NCI-H524 treated with DMSO at 0.1 percent for 48 hours (cell line): ENCODE measurements at places on chromosomes 7 and 10.

DNA sequence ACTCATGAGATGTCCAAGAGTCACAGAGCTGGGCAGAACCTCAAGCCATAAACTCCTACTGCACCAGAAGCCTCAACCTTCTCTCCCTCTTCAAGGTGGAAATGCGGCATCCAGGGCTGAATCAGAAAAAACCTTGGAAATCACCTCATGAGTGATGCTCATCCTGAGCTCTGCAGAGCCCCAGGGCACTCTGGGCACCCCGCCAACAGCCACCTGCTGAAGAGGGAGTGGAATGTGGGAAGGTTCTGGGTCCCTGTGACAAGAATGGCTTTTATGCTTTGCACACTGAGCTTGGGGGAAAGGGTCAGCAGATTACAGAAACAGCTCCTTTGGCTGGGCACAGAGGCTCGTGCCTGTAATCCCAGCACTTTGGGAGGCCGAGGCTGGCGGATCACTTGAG lies 18.8 kb downstream of the NUDT1 start:
- DNase-seq: no peak

GRCh38 chr7:92823042-92823441 lies 13.3 kb downstream of the CDK6 start:
- no peak for DNase-seq

GRCh38 chr7:134565643-134566136 lies 16.8 kb downstream of the AKR1B15 start:
- DNase-seq: no peak

GRCh38 chr7:108252177-108252576 lies 122.0 kb upstream of the LAMB4 start:
- DNase-seq: no peak

DNA sequence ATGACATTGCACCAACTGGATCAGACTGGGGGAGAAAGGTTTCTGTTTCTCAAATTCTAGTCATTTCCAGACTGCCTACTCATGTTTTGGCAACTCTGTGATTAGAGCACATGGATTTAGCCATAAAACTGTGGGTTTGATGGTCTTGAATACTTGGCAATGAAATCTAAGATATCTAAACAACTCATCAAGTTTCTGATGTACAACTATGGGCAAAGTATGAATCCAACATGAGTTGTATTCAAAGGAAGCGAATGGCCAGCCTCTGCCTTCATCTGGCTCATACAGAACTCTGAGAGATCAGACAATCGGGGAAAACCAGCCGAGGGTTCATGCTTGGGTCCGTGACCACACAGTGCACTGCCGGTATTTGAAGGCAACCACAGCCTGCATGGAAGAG lies 144.3 kb downstream of the ADAM12 start:
- DNase-seq: no peak

DNA sequence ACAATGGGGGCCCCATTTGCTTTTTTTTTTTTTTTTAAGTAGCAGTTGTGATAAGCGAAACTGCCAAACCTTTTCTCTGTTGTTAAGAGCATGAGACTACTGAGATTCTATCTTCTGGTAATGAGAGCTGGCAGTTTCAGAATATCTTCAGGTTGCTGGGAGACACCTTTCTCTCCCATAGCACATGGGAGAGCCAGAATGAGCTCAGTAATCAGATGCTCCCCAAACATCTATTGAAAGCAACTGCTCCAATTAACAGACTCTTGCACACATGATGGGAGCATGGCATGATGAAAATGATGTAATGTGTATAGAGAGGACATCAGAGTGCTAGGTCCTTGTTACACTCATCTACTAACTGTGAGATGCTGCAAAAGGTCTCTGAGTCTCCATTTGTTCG lies 18.8 kb downstream of the MYO3A start:
- DNase-seq: no peak

DNA sequence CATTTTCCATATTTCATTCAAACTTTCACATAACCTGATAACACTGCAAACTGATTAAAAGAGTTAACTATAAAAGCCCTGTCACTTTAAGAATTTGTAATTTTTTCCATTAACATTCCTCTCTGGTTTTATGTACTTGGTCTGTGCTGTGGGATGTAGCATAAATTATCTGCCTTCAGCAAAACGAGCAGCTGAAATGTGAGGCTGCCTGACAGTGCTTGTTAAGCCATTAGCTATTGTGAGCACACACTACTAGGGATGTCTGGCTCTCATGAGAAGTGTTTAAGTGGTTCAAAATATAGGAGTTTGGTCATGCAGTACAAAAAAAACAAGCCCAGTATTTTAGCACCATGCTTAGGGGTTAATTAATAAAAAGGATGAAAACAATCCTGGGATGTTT lies 63.0 kb downstream of the HOXA1 start:
- DNase-seq: no peak

GRCh38 chr7:17429579-17429978 lies 131.1 kb downstream of the AHR start:
- no peak for DNase-seq

- no peak for DNase-seq
These were observed 57.5 kb downstream of the CAMK2B start for GRCh38 chr7:44267719-44268421.

- no peak for DNase-seq
These were observed 133.4 kb upstream of the CSTF2T start for GRCh38 chr10:51832652-51833383.

- no peak for DNase-seq
These were observed 149.0 kb downstream of the ARHGAP21 start for GRCh38 chr10:24574578-24575155.

DNA sequence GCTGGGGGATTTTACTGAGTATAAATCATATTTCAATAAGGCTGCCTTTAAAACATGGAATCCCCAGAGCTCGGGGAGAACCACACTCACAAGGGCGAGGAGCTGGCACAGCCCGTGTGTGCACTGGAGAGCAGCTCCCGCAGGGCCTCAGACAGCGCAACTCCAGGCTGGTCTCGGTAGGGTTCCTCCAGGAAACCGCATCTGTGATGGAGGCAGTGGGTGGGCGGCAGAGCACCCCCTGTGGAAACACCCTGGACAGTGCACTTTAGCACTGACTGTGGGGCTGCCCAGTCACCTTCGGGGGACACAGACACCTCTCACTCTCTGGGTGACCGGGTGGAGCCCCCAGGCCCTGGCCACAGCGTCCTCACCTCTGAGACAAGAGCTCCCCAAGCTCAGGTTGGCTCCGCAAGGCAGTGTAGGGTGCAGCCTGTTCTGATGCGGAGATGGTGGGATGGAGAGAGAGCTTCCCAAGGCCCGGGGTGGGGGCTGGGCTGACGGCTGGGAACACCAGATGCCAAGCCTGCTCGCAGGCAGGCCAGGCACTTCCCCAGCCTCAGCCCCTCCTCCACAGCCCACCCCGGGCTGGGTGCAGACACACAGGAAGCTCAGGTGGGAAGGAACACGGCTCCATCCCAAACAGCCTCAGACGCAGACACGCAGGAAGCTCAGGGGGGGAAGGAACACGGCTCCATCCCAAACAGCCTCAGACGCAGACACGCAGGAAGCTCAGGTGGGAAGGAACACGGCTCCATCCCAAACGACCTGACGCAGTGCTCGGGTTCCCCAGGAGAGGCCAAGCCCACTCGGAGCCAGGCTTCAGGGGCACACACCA lies 224.4 kb downstream of the MAD1L1 start:
- DNase-seq: no peak

GRCh38 chr10:103949728-103950127 lies 17.2 kb upstream of the SLK start:
- no peak for DNase-seq

- DNase-seq: no peak
These were observed 13.6 kb downstream of the POR start for GRCh38 chr7:75928568-75928914.

- DNase-seq: no peak
These were observed 173.3 kb upstream of the AGK start for GRCh38 chr7:141377906-141378305.

DNA sequence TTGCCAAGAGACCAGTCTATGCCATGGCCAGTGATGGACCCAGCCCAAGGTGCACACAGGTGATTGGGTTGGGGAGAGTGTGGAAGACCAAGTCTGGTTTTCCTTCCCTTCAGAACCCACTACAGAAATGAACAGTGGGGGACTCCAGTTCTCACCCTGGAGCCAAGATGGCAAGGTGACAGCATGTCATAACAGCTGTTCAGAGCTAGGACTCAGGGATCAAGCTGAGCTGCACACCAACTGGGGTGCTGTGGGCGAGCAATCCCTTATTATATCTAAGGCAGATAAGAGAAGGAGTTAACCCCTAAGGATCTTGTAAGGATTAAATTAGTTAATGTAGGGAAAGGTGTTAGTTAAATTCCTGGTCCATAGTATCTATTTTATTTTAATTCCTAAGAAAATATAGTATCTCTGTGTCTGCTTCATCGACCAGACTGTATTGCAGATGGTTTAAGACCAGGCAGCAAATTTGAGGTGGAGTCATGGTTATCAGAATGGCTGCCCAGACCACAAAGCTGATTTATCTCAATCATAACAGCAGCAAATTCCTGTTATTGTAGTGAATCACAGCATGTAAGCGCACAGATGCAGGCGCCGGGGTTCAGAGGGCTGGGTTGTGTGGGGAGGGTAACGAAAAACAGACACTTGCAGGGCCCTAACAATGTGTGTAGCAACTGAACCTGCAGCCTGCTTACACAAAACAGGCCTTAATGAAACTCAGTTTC lies 208.7 kb upstream of the ZNF32 start:
- DNase-seq: peak; percentile 1

- no peak for DNase-seq
These were observed 541.5 kb upstream of the DPP6 start for GRCh38 chr7:153510674-153511073.

GRCh38 chr10:35803046-35803445 lies 160.9 kb upstream of the FZD8 start:
- no peak for DNase-seq

- no peak for DNase-seq
These were observed 51.3 kb downstream of the PRTFDC1 start for GRCh38 chr10:24900888-24901685.

DNA sequence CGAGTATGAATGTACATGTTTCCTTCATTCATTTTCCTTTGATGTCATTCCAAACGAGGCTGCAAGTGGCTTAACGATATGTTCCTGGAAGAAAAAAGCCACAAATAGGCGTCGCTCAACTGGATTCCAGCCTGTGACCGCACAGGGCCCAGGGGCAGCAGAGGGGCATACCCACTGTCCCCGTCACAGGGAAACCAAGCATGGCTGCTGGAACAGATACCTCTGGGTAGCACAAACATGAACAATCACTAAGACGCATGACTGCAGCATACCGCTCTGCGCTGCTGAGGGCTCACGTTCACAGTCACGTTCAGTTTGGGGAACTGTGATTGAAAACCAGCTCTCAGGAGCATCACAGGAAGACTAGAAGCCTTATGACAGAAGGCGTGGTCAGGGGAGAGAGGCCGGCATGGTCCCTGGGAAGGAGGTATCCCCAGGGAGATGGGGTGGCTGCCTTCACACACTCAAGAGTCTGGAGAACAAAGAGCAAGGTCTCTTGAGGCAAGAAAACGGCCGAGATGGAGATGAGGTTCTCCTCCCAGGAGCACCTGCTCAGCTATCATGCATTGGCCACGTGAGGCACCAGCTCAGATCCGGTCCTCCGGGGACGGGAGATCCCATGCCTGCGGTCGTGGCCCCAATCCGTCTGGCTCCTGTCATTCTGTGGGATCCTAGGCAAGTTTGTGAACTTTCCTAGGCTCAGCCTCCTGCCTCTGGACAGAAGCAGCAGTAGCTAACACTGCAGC lies 213.6 kb downstream of the DIP2C start:
- no peak for DNase-seq

- DNase-seq: no peak
These were observed 80.4 kb downstream of the UPF2 start for GRCh38 chr10:11962176-11962575.

DNA sequence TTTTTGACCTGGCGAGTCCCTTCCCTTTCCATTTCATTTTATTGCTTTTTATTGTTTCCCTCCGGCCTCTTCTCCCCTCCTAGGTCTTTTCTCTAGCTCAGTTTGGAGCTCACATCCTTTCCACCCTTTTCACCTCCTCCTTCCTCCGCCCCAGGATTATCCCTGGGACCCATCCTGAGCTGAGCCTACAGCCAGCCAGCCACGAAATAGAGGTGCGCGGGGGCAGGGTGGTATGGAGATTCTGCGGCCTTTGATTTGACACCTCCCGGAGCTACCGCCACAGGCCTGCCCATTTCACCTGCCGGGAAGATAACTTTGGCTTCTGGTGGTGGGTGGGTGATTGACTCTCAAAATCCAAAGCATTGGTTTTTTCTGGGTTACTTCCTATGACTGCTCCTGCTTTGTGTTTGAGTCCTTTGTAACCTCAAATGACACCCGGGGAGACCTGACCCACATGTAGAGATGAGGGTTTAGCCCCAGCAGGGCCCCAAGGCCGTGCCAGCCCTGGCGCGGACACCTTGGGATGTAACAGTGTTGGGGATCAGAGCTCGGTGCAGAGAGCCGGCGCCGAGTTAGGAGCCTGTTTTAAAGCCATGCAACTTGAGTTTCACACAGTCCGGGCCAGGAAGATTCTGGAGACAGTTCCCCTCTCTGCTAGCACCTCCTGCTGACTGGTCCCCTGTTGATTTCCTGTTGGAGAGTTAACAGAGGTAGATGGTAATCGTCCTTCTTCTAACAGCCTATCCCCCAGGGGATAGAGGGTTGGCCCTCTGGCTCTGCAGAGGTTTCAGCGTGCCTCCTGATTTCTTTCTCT lies 1.5 kb downstream of the DUSP5 start:
- DNase-seq: no peak

DNA sequence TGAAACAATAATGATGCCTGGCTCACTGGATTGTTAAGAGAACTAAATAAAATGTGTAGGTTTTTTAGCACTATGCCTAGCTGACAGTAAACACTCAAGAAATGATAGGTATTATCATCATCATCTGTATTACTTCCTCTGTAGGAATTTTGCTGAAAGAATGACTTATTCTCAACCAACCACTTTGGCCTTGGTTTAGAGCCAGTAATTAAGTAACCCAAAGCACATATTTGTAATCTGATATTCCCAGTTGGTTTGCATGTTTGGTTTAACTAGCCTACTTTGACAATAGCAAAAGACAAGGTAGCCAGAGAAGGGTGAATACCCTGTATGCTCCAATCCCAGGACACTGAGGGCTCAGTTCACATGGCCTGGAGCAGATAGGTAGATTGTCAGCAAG lies 34.4 kb downstream of the BCAP29 start:
- DNase-seq: no peak

GRCh38 chr7:27030393-27031050 lies 65.3 kb downstream of the HOXA1 start:
- DNase-seq: no peak

GRCh38 chr10:52599551-52600200 lies 172.9 kb downstream of the MBL2 start:
- DNase-seq: no peak

GRCh38 chr7:55071411-55072175 lies 52.8 kb downstream of the EGFR start:
- no peak for DNase-seq
